Hepatocyte (in vitro differentiated cells): ENCODE measurements at places on chromosomes 7 and 10. TPM values are rescaled to one million over a fixed set of nuclear protein-coding genes. Genes with fewer than 3 reads are reported as not detected.

DNA sequence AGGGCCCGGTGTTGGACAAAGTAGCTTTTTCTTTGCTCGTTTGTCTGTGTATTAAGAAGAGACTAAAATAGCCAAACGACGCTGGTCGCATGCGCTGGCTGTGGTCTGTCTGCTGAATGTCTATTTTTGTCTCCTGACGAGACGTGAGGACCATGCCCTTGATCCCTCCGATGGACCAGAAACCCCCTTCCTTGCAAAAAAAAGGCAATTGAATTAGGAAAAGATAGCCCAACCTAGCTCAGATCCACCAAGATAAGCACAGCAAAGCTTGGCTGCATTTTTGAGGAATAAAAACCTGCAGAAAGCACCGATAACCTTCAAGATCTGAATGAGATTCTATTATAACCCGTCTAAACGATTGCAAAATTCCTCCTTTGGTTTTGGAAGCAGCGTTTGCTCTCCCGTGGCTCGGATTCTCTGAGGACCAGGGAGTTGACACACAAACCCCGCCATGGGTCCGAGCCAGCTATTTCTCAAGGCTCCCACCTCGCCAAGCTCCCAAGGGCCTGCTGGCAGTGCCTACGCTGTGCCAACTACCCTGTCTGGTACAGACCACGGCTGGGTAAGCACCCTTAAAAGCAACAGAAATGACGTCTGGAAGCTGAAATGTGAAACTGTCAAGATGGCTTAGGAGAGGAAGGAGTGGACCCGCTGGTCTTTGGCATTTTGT, 17.7 kb upstream of the TTYH3 start:
- H3K27me3 ChIP-seq: no peaks in the 10 kb centered on the region
- no peak overlapping the region for H3K4me3 ChIP-seq
- no peaks in the 10 kb centered on the region for H3K36me3 ChIP-seq
- H3K27ac ChIP-seq: peak overlapping the region; percentile 83
- no peak for DNase-seq

SPDYE18 gene
- polyA plus RNA-seq: 0.61 and 0.69 TPM in 2 replicates

- no peak for DNase-seq
- H3K36me3 ChIP-seq: no peaks in the 10 kb centered on the region
- H3K27ac ChIP-seq: no peak overlapping the region
- H3K4me3 ChIP-seq: no peak overlapping the region
- H3K4me1 ChIP-seq: no peaks in the 10 kb centered on the region
These were observed 19.6 kb upstream of the ANLN start for GRCh38 chr7:36370046-36370445.

DNA sequence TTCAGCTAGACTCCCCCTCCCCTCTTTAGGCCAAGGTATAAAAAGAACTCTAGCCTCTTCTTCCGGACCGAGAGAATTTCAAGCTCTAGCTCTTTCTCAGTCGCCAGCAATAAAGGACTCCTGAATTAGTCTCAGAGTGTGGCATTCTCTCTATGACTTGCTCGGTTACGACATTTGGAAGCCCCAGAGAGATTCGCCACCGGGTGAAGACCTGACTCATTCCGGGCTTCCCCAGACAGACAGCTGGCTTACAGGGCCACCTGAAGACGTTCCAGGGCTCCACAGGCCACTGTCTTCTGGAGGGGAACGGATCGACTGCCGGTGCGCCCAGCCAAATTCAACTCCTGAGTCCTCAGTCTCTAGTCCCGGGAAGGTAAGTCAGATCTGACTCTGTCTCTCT, at the start of gene AKR1B15:
AKR1B15 (plus strand) TSS at position 234 of the 400 bp plus-strand sequence. CDS start 15,510 bp downstream, outside the sequence.
- H3K4me3 ChIP-seq: peak within 1 kb of the TSS; percentile 11
- no peaks in the 10 kb centered on the region for H3K27me3 ChIP-seq
- H3K36me3 ChIP-seq: no peaks in the 10 kb centered on the region
- H3K4me1 ChIP-seq: peaks cover 5% of the 10 kb centered on the region
- H3K27ac ChIP-seq: peak within 1 kb of the TSS; percentile 36
- no peak for DNase-seq

DNA sequence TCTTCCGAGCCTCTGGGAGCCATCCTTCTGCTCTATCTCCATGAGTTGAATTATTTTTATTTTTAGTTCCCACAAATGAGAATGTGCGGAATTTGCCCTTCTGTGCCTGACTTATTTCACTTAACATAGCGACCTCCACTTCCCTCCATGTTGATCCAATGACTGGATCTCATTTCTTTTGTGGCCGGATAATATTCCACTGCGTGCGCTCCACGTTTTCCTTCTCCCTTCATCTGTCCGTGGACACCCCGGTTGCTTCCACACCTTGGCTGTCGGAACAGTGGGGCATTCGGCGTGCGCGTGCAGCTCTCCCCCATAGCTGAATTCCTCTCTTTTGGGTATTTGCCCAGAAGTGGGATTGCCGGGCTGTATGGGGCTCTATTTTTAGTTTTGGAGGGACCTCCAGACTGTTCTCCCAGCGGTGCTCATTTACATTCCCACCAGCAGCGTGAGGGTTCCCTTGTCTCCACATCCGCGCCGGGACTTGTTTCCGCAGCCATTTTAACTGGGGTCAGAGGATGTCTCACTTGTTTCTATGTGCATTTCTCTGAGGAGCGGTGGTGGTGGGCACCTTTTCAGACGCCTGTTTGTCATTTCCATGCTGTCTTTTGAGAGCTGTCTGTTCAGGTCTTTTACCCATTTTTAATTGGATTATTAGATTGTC, 51.0 kb upstream of the SUN1 start:
- H3K27ac ChIP-seq: no peak overlapping the region
- no peaks in the 10 kb centered on the region for H3K27me3 ChIP-seq
- H3K36me3 ChIP-seq: no peaks in the 10 kb centered on the region
- no peak for DNase-seq
- H3K4me3 ChIP-seq: no peak overlapping the region

DNA sequence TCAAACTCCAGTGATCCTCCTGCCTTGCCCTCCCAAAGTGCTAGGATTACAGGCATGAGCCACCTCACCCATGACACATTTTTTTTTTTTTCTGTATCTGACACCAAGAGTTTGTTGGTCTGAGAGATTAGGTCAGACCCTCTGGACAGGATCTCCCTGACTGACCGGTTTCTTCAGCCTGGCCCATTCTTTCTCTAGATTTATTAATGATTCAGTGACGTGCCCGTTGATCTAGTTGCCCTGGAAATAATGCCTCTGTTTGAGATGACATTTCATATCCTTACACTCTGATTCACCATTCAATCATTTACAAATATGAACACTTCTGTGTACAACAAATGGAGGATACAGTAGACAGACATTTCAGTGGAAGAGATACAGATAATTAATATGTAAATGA, 1.4 kb upstream of the ZNF212 start:
- H3K36me3 ChIP-seq: no peaks in the 10 kb centered on the region
- peaks cover 8% of the 10 kb centered on the region for H3K4me1 ChIP-seq
- H3K27ac ChIP-seq: no peak overlapping the region
- no peaks in the 10 kb centered on the region for H3K27me3 ChIP-seq
- no peak overlapping the region for H3K4me3 ChIP-seq

DNA sequence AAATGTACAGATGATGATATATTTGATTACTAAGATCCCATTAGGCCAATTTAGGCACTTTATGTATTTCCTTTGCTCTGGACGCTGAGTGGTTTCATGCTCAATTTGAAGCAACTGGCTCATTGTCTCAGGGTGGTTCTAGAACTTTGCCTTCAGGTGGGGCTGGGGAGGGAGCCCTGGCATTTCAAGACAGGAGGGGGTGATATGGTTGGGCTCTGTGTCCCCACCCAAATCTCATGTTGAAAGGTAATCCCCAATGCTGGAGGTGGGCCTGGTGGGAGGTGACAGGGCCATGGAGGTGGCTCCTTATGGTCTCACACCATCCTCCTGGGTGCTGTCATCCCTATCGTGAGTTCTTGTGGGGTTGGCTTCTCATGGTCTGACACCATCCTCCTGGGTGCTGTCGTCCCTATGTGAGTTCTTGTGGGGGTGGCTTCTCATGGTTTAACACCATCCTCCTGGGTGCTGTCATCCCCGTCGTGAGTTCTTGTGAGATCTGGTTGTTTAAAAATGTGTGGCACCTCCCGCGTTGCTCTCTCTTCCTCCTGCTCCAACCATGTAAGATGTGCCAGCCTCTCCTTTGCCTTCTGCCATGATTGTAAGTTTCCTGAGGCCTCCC, 151.5 kb upstream of the KLF6 start:
- H3K4me1 ChIP-seq: no peaks in the 10 kb centered on the region
- no peak for DNase-seq
- H3K36me3 ChIP-seq: no peaks in the 10 kb centered on the region
- no peak overlapping the region for H3K4me3 ChIP-seq
- H3K27me3 ChIP-seq: no peaks in the 10 kb centered on the region

DNA sequence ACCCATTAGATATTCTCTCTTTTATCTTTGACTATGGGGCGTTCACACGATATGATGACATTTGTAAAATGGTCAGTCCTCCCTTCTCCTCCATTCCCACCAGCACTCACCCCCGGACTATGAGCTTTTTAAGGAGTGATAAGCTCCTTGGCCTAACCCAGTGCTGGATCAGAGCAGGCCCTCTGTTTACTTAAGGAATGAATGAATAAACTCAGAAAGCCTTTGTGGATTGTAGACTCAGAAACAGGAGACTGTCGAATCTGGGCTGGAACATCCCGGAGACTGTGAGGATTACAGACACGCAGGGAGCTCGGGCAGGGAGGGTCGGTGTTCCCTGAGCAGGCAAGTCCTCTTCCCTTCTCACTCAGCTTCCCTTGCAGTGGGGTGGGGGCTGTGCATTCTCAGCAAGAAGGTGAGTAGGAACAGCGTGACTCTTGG, 6.8 kb upstream of the ZCCHC24 start:
- no peaks in the 10 kb centered on the region for H3K27me3 ChIP-seq
- no peak overlapping the region for H3K4me3 ChIP-seq
- peaks cover 20% of the 10 kb centered on the region for H3K4me1 ChIP-seq
- no peaks in the 10 kb centered on the region for H3K36me3 ChIP-seq

NANOS1 gene
- 5.7 and 6.2 TPM in 2 replicates for polyA plus RNA-seq

GRCh38 chr7:142898377-142899170, 13.0 kb upstream of the TRPV6 start:
- H3K27ac ChIP-seq: no peak overlapping the region
- H3K4me1 ChIP-seq: peaks cover 22% of the 10 kb centered on the region
- no peaks in the 10 kb centered on the region for H3K27me3 ChIP-seq
- DNase-seq: no peak
- H3K4me3 ChIP-seq: no peak overlapping the region

DNA sequence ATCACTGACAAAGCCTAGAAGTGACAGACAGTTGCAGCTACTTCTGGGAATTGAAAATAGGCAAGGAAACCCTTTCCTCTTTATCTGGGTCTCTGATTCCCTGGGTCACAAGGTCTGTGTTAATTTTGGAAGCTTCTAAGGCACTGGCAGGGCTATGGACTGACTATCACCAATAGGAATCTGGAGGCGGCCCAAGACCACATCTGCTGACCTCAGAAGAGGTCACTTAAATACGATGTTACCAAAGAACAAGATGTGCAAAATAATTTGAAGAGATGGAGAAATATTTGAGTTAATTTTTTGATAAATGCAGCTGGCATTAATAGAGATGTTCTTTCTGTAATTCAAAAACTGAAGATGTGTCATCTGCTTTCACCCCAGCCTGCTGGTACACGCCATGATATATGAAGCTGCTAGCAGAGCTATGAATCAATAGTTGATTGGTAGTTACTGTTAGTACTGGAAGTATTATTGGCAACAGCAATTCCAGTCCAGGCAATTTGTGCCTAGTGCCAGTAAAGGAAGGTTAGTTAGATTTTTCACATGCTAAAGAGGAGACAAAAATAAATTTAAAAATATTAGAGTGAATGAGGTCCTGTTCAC, 5.5 kb upstream of the STEAP4 start:
- H3K4me3 ChIP-seq: no peak overlapping the region
- H3K27me3 ChIP-seq: no peaks in the 10 kb centered on the region
- H3K27ac ChIP-seq: no peak overlapping the region
- H3K36me3 ChIP-seq: no peaks in the 10 kb centered on the region
- no peak for DNase-seq

DNA sequence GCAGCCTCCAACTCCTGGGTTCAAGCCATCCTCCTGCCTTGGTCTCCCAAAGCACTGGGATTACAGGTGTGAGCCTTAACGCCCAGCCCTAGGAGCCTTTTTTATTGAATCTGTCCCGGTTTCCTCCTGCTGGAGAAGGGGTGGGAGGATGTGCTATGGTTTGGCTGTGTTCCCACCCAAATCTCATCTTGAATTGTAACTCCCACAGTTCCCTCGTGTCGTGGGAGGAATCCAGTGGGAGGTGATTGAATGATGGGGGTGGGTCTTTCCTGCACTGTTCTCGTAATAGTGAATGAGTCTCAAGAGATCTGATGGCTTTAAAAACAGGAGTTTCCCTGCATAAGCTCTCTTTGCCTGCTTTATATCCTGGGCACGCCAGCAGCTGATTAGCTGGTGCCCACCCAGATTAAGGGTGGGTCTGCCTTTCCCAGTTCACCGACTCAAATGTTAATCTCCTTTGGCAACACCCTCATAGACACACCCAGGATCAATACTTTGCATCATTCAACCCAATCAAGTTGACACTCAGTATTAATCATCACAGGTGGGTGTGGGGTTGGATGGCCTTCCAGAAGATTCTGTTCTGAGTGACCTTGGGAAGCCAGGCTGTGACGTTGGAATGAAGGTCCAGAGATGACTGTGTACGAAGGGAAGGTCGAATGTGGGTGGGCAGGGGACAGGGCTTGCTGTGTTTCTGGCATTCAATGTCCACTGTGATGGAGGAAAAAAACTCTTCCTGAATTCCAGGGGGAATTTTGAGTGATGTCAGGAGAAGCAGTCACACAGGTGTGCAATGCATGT, 33.8 kb upstream of the CUX1 start:
- no peaks in the 10 kb centered on the region for H3K36me3 ChIP-seq
- H3K4me3 ChIP-seq: no peak overlapping the region
- no peak for DNase-seq
- no peak overlapping the region for H3K27ac ChIP-seq
- no peaks in the 10 kb centered on the region for H3K4me1 ChIP-seq
- H3K27me3 ChIP-seq: no peaks in the 10 kb centered on the region

NPTX2 gene
- 2.2 and 5.5 TPM in 2 replicates for polyA plus RNA-seq

PDE6C gene
- 0.15 TPM in 1 of 2 replicates, not detected in the other for polyA plus RNA-seq

CYP2W1 gene
- polyA plus RNA-seq: 72.3 and 112 TPM in 2 replicates

- H3K36me3 ChIP-seq: peaks cover 4% of the 10 kb centered on the region
- DNase-seq: no peak
- H3K4me1 ChIP-seq: peaks cover 21% of the 10 kb centered on the region
- peak overlapping the region; percentile 70 for H3K27ac ChIP-seq
- H3K27me3 ChIP-seq: no peaks in the 10 kb centered on the region
These were observed 30.0 kb downstream of the LAMB1 start for GRCh38 chr7:107972941-107973376.

- H3K27ac ChIP-seq: no peak overlapping the region
- no peak overlapping the region for H3K4me3 ChIP-seq
- no peaks in the 10 kb centered on the region for H3K36me3 ChIP-seq
- no peaks in the 10 kb centered on the region for H3K4me1 ChIP-seq
These were observed 58.8 kb downstream of the EZH2 start for GRCh38 chr7:148825338-148825737.

GPR15LG gene
- polyA plus RNA-seq: 0.45 and 1.9 TPM in 2 replicates

GRCh38 chr10:110919971-110920881, 822 bp downstream of the SHOC2 start:
- peaks cover 15% of the 10 kb centered on the region for H3K4me1 ChIP-seq
- peak; percentile 52 for DNase-seq
- H3K36me3 ChIP-seq: no peaks in the 10 kb centered on the region
- H3K27ac ChIP-seq: peak overlapping the region; percentile 94
- no peaks in the 10 kb centered on the region for H3K27me3 ChIP-seq

TCAF2 gene
- 1.4 and 1.7 TPM in 2 replicates for polyA plus RNA-seq

GRCh38 chr7:91852263-91852741, 28.2 kb downstream of the MTERF1 start:
- no peaks in the 10 kb centered on the region for H3K4me1 ChIP-seq
- H3K36me3 ChIP-seq: no peaks in the 10 kb centered on the region
- no peak overlapping the region for H3K4me3 ChIP-seq
- no peaks in the 10 kb centered on the region for H3K27me3 ChIP-seq
- no peak overlapping the region for H3K27ac ChIP-seq

OR2A12 gene
- polyA plus RNA-seq: 0.11 and 0.42 TPM in 2 replicates

- H3K4me3 ChIP-seq: no peak overlapping the region
- no peak for DNase-seq
- peak overlapping the region; percentile 51 for H3K27ac ChIP-seq
- H3K36me3 ChIP-seq: no peaks in the 10 kb centered on the region
These were observed 17.9 kb downstream of the EBF3 start for GRCh38 chr10:129945941-129946760.
